T-helper 17 cell (primary cell): ENCODE measurements at places on chromosomes 12 and 14.

- no peak for DNase-seq
Measured at GRCh38 chr12:68180792-68181744, 21.5 kb upstream of the IFNG start.

GRCh38 chr14:103517174-103517566 is 5.5 kb downstream of the CKB start:
- no peak for DNase-seq

GRCh38 chr12:108526482-108527165 is 11.5 kb downstream of the FICD start:
- no peak for DNase-seq

GRCh38 chr12:501722-502447 is 42.1 kb downstream of the B4GALNT3 start:
- no peak for DNase-seq

DNA sequence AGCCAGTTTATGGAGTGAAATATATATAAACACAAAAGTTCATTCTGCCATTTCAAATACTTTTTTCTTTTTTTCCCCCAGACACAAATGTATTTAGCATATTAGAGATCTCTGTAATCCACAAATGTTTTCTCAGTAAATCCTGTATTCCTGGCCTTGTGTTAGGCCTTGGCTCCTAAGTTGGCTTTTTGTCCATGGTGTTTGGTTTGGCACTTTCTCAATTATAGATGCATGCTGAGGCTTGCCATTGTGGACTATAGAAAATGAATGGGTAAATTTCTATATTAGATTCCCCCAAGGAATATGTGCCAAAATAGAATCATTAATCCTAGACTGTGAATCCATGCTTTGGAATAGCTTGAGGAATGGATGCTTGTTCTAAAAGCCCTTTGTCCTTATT is 17.0 kb downstream of the RIC8B start:
- DNase-seq: no peak
